ENCODE measurements at places on chromosomes 7 and 10. TPM values are rescaled to one million over a fixed set of nuclear protein-coding genes. Genes with fewer than 3 reads are reported as not detected.

The CALHM1 gene
- not detected for total RNA-seq

The DIP2C gene
- 18.7 TPM for total RNA-seq

The AZGP1 gene
- not detected for total RNA-seq

The CAV2 gene
- total RNA-seq: 224 TPM

The SPAM1 gene
- not detected for total RNA-seq

The GIMAP7 gene
- not detected for total RNA-seq

The SNX13 gene
- total RNA-seq: 51.8 TPM

The SEMA3D gene
- 3.0 TPM for total RNA-seq

The CALCR gene
- total RNA-seq: under 0.01 TPM

The CPN1 gene
- not detected for total RNA-seq

The WEE2 gene
- total RNA-seq: 0.32 TPM

The GHRHR gene
- total RNA-seq: not detected

The FGFR2 gene
- total RNA-seq: 0.86 TPM

The CXCL12 gene
- 69.9 TPM for total RNA-seq

The SEMA4G gene
- 0.43 TPM for total RNA-seq

The FXYD4 gene
- total RNA-seq: not detected

The PON1 gene
- total RNA-seq: not detected

The OR2A1 gene
- under 0.01 TPM for total RNA-seq

The NACAD gene
- 2.6 TPM for total RNA-seq

The STRA8 gene
- total RNA-seq: not detected

The MMRN2 gene
- total RNA-seq: 2.3 TPM

Measured in fibroblast of villous mesenchyme (primary cell).